ENCODE measurements at places on chromosomes 16 and 17.

GRCh38 chr17:45873728-45874127, 20.6 kb upstream of the MAPT start:
- DNase-seq = no peak

DNA sequence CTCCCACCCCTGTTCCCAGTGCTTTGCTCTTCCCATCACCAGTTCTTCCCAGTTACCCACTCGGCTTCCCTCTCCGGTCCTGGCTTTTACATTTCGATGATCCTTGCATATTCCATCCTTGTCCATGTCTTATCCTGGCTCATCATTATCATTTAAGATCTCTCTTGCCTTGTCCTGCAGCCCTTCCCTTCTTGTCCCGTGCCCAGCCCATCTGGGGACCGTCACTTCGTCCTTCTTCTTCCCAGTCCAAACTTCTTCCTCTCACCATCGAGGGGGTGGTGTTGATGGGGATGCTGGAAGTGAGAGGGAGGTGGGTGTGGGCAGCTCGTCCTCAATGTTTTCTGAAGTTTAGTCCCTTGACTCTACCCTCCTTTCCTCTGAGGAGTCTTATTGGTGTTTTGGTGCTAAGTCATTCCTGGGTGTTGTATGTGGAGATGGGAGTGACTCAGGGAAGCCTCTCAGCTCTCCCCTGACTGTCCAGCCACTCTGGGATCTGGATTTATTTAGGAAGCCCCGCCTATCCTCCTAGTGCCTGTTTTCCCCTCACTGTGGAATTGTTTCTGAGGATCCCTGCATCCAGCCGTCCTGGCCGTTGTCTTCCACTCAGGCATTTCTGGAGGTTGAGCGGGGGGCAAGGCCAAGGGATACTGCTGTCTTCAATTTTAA, 975 bp downstream of the SNX29 start:
- peak; percentile 58 for DNase-seq

DNA sequence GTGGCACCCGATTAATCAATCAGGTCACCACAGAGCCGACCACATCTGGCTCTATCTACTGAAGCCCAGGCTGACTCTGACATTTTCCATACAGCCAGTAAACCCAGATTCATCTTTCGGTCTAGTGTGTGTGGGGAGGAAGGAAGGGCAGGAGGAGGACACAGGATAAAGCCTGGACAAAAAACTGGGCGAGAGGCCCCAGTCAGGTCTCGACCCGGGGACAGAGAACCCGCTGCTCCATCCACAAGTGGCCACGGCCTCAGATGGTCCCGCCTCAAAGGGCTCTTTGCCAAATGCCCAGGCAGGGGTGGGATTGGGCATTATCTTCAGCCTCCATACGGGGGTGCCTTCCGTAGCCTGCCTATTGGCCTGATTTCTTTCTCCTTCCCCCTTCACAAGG, 7.8 kb downstream of the ABR start:
- no peak for DNase-seq

DNA sequence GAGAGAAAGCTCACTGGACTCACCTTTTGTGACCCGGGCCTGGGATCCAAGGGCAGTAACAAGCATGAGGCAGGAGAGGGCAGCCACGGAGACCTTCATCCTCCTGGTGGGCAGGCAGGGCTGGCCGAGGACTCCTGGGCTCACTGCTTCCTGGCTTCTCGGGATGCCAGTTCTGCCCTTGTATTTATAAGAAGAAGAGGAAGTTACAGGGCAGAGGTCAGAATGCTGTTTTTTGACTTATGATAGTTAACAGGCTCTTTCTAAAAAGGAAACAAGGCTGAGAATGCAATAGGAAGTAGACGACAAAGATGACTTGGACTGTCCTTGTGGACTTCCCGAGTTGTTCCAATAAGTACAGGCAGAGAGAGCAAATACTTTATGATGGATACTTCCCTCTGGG, at the start of gene CCL23:
TSS of gene CCL23 (minus strand) at position 174 of the 400 bp plus-strand sequence. CDS start at position 99, 75 bp downstream.
- DNase-seq = no peak

DNA sequence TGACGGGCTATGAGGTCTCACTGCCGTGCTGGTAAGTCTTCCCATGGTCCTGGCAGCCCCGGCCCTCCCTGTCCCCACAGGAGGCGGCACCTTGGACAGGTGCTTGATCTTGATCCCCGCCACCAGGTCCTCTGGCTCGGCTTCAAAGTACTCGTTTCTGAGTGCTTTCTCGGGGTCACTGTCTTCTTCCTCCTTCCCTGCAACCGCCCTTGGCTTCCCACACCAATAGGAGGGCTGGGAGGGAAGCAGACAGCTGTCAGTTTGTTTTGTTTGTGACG, 31.9 kb upstream of the RNPS1 start:
- DNase-seq = no peak

DNA sequence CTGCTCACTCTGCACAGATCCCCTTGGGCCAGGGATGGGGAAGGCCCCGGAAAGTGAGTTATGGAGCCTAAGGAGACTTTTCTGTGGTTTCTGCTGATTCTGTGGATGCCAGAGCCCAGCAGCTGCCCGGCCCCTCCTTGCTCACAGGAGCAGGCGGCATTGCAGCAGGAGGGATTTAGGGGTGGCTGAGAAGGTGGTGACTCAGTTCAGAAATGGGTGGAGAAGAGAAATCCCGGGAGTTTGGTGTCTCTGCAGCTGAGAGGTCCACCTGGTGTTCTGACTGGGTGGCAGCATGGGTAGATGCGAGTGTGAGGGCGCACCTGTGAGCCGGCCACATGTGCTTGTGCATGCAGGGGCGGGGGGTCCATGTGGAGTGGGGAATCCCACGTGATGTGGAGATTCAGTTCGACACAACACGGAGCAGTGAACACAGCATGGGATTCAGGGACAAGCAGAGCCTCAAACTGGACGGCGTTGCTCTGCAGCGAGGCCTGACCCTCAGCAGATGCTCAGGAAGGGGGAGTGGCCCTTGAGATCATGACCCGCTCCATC, 16.0 kb upstream of the SPPL2C start:
- DNase-seq = no peak

GRCh38 chr16:66473051-66473571, 46.0 kb downstream of the BEAN1 start:
- no peak for DNase-seq

DNA sequence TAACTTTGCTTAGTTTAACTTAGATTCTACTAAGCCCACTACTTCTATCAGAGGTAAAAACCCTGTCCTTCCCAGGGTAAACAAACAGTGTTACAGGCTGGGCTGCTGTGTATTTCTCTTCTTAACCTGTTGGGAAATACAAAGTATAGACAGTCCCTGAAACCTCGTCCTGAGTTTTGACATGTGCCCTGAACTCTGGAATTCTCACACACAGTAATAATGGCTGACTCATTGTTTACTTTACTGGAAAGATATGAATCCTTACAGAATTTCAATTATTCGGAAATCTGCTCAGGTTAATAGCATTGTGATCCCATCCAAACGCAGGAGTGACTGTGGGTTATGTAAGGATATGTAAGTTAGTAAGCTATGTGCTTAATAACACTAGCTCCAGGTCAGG, 199.1 kb downstream of the TMEM114 start:
- no peak for DNase-seq

- no peak for DNase-seq
Measured at GRCh38 chr17:29914819-29915537, 15.1 kb downstream of the SSH2 start.

DNA sequence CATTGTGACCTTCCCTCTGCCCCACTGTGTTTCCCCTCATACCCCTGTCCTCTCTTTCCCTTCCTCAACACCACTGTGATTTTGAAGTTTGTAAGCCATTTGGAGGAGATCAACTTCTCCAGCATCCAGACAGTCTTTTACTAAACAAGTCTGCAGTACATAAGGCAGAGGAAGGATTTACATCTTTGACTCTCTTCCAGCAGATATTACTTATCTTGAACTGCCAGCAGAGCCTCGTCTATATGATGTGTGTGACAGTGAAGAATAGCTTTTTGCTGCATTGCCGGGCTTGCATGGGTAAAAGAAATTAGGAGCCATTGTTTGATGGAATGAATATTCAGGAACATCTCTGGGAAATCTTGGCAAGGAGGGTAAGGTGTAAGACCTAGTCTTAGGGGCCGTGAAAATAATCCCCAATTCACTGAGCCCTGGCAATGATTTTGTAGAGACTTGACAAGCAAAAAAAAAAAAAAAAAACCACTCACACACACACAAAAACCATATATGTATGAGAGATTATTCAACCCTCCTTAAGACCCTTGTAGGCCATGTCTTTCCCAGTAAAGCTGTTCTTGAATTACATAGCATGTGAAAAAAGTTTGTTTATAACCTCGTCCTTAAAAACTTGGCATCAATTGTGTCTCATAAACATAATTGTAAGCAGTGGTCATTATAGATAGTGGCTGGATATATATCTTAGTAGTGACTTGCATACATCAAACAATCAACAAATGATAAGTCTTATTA, 903.9 kb downstream of the CDH11 start:
- no peak for DNase-seq

- no peak for DNase-seq
Measured at GRCh38 chr17:33603789-33604188, 310.7 kb upstream of the ASIC2 start.

DNA sequence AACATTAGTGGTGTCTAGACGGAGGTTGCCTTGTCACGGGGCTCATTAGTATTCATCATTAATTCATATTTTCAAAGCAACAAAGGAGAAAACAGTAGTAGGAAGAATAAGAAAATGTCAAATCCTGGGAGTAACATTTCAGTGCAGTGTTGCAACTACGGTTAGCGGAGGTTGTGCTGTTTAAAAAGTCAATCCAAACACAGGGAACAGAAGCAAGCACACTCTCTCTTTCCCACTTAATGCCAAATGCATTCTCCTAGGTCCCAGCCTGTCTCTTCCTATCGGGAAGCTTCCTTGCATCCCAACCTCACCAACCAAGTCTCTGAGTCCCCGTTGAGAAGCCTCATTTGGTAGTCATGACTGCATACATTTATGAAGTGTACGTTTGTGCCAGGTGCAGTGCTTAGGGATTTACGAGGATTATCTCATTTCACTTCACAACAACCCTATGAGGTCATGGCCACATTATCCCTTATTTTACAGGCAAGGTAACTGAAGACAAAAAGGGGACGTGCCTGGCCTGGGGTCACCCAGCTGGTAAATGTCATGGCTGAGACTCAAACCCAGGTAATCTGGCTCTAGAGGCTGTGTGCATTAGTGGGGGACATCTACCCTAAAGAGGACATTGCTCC, 283.6 kb upstream of the SALL1 start:
- no peak for DNase-seq

DNA sequence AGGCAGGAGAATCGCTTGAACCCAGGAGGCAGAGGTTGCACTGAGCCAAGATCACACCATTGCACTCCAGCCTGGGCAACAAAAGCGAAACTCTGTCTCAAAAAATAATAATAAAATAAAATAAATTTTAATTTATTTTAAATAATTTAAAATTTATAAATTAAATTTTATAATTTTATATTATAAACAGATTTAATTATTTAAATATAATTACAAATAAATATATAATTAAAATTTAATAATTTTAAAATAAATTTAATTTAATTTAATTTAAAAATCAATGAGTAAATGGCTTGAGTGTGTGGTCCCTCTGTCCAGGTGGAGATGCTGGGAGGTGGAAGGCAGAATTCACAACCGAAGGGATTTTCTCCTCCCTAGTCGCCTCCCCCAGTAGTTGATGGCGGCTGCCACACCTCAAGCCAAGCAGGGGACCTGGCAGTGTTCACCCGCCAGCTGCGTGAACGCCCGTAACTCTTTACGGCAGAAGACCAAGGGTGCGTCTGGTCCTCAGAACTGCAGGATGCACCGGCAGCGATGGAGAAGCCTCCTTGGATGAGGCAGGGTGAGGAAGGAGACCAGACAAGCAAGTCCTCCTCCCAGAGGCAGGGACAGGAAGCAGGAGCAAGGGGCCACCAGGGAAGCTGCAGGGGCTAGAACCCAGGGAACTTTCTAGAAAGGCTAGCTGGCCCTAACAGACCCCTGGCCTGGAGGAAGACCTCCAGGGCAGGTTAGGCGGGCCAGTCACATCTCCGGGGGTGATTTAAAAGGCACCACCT, 22.9 kb upstream of the KRT17 start:
- DNase-seq = no peak

- DNase-seq = no peak
Measured at GRCh38 chr16:82895843-82896242, 269.1 kb downstream of the CDH13 start.

GRCh38 chr17:35543856-35544255, 6.4 kb upstream of the SLFN12L start:
- DNase-seq = no peak

DNA sequence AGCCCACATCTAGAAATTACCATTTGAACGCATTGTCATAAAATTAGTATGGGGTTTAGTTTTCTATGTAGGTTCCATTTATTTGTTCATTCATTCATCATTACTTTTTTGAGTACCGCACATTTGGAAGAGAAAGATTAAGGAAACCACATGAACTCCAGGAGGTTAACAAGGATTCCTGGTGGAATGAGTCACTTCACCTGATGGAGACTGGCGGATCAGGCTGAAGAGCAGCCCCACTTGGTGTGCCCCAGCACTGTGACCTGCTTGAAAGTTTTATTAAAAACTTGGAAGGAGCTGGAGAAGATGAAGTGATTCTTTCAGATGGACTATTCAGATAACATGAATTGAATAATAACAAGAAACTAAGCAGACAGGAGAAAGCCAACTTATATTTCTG, 293.6 kb upstream of the CDH11 start:
- no peak for DNase-seq

DNA sequence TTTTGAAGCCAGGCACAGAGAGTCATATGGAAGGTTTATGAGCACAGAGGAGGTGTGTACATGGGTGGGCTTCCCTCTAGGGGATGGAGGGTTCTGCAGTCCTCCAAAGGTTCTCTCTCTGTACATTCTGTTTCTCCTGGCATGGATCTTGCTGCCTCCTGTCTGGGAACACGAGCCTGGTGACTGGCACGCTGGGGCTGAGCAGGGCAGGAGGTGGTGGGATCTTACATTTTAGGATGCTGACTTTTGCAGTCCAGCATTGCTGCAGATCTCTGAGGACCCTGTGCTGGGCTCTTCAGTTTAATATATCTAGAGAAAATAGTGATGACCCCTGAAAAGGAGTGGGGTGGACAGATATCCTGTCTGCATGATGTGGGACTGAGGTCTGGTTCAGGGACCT, 23.0 kb downstream of the FOXL1 start:
- no peak for DNase-seq

DNA sequence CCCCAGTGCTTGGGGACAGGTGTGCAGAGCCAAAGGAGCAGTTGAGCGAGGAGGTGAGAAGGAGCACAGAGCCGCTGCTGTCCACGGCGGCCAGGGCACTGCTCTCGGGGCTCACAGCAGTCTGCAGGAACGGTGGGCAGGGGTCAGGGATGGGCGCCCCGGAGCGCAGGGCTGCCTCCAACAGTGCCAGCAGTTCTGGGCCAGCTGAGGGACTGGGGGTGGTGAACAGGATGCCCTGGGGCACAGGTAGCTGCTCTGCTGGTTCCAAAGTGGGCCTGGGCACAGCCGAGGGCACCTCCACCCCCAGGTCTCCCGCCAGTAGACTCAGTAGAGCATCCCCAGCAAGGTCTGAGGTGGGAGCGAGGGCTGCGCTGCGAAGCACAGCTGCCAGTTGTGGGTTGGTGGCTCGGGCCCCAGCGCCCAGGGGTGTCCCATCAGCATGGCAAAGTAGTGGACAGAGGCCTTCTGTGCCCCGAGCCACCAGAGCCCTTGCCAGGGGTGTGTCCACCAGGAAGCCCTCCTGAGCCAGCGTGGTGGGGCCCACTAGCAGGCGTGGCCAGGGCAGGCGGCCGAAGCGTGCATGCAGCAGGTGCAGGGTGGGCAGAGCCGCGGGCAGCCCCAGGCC, 1.9 kb downstream of the GGT6 start:
- no peak for DNase-seq

- DNase-seq = peak; percentile 23
Measured at GRCh38 chr16:85569615-85570212, 43.4 kb upstream of the GSE1 start.

GRCh38 chr17:2018716-2019510, 6.2 kb downstream of the RTN4RL1 start:
- no peak for DNase-seq
